Fibroblast of mammary gland (primary cell): ENCODE measurements at places on chromosomes 16 and 17.

GRCh38 chr16:2170080-2170479, 14.5 kb downstream of the TRAF7 start:
- no peak for DNase-seq

- no peak for DNase-seq
Observed at GRCh38 chr17:68145088-68145487, 102.8 kb upstream of the AMZ2 start.

DNA sequence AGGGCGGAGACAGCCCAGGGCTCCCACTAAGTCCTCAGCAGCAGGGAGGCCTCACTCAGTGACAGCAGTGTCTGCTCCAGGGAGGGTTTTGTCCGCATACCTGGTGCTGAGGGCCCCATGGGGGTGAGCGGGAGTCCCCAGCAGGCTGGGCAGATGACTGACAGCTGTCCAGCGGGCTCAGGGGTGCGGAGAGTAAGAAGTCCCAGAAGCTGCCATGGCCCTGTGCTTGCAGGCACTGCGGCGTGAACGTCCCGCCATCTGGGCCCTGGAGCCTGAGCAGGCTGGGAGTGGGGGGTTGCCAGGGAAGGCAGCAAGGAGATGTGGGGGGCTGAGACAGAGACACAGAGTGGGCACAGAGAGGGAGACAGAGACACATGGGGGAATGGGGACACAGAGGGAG, 20.1 kb downstream of the CACNA1G start:
- DNase-seq: no peak

GRCh38 chr17:29874931-29875596, 55.0 kb downstream of the SSH2 start:
- no peak for DNase-seq

DNA sequence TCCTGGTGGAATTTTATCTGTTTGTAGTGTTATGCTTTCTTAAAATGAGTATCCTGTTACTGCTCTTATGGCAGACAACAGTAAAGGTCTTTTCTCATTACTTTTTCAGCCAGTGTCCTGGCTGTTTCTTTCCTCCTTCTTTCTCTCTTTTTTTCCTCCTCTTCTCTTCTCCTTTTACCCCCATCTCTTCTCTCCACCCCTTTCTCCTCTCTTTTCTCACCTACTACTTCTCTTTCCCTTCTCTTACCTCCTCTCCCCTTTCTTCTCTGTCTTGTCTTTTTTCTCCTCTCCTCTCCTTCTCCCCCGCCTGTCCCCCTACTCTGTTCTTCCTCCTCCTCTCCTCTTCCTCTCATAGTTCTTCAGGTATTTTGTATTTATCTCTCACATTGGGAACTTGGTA, 48.9 kb downstream of the CPD start:
- DNase-seq: no peak

DNA sequence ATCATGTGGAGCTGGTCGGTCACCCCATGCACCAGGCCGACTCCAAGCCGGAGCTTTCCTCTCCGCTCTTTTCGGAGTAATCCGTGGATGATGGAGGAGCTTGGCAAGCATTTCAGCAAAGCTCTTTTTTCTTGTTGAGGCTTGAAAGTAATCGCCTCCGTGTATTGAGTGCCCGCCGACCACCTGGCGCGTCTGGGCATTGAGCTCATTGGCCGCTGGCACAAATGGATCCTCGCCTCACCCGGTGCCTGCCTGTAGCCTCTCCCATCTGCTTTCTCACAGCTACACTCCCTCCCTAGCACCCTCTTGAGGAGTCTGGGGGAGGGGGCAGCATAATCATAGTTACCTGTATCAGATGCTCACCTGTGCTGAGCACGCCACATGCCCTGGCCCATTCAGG, 148.9 kb downstream of the CMIP start:
- no peak for DNase-seq

GRCh38 chr16:87674419-87674818, 72.1 kb downstream of the JPH3 start:
- DNase-seq: no peak

- DNase-seq: no peak
Observed at GRCh38 chr16:23624092-23624491, 17.0 kb downstream of the PALB2 start.

GRCh38 chr16:11576427-11577289, 10.1 kb downstream of the LITAF start:
- no peak for DNase-seq

GRCh38 chr16:11624205-11624604, 37.5 kb upstream of the LITAF start:
- no peak for DNase-seq
